ENCODE measurements at places on chromosomes 6 and 20.
A peak's percentile ranks its signal among the peaks of the same experiment; 100 is the strongest.

- no peak for DNase-seq
These were observed 111.4 kb downstream of the PTPRK start for GRCh38 chr6:128409003-128409402.

DNA sequence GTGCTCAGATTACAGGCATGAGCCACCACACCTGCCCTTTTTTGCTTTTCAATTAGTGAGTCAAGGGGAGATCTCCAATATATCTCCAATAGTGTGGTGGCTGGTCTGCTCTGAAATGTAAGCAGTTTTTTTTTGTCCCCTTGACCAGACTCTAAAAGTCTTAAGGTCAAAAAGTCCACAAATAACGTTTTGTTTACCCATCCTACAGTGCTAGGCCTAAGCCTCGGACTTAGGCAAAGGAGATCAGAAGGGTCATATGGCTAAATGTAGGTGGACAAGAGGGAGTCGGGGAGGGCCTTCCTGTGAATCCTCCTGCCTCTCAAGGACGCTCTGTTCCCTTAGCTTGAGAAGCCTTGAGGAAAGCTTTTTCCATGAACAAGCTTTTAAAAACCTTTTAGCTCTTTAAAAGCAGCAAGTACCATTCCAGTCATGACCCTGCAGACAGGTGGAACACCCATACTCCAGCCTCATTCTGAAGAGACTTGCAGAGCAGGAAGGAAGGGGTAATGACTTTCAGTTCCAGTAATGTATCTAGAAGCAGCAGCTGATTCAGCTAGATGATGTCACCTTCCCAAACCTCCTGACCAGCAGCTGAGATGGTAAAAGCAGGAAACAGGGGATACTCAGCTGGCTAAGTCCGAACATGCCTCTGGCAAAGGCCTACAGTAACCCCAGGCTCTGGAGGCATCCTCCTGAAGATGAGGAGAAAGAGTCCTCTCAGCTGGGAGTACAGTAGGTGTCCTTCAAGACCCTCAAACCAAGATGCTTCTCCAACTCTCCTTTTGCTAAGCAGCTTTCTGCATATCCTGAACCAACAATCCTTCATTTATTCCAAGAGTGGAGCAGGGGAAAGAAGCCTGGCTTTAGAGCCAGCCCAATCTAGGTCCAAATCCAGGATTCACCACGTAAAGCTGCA, 23.6 kb downstream of the BCL2L1 start:
- DNase-seq, result no peak

GRCh38 chr20:13784893-13785715, at the start of the genes ESF1 and NDUFAF5:
Gene ESF1 (minus strand): TSS chr20:13784919. CDS start chr20:13783140, 1,779 bp downstream.
Gene NDUFAF5 (plus strand): TSS chr20:13785028. CDS start chr20:13785069, 41 bp downstream.
- peak; percentile 81 for DNase-seq

DNA sequence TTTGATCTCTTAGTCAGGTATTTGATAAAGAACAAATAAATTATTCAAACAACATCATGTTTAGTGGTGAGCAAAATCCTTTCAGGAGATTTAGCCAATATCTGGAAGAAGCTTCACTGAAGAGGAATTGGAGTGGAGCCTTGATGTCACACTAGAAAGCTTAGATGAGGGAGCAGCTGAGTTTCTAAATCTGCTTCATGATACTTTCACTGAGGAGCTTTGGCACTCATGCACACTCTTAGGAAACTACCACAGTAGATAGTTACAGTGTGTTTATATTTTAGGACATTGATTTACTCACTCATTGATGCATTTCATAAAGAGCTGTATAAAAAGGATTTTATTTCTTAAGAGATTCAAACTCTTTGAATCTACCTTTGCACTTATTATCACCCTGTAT, 366.2 kb upstream of the BTBD3 start:
- DNase-seq, result no peak

GRCh38 chr20:11813106-11813890, 104.4 kb upstream of the BTBD3 start:
- DNase-seq, result no peak

DNA sequence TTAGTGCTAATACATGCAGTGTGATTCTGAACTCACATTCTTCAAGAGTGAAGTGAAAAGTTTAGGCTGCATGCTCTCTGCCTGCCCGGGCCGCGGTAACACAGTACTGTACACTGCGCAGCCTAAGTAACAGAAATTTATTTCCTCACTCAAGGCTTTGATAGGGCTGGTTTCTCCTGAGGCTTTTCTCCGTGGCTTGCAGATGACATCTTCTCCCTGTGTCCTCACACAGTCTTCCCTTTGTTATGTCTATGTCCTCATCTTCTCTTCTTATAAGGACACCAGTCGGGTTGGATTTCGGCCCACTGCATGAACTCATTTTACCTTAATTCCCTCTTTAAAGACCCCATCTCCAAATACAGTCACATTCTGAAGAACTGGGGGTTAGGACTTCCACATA, 51.1 kb upstream of the TMEM170B start:
- DNase-seq, result no peak

GRCh38 chr20:35312318-35312717, 20.1 kb upstream of the FAM83C start:
- DNase-seq, result no peak

DNA sequence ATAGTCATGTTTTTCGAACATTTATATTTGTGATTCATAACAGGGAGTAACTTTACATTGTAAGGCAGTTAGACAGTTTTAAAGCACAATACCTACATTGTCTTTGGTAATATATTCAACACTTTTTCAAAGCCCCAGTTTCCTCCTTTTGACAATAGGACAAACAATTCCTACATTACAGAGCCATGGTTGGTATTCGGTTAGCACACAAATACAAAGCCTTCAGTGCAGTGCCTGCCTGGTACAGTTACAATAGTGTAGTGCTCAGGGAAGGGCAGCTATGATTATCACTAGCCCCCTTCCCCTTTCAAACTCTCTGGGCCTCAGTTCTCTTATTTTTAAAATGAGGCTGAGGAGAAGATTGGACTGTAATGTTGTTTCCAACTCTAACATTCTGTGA, 207.8 kb downstream of the TPBG start:
- DNase-seq, result no peak

- no peak for DNase-seq
These were observed 24.0 kb downstream of the COL11A2 start for GRCh38 chr6:33168284-33168601.

- no peak for DNase-seq
These were observed 20.6 kb downstream of the EPM2A start for GRCh38 chr6:145714731-145715130.

- no peak for DNase-seq
These were observed 38.3 kb upstream of the SCML4 start for GRCh38 chr6:107862383-107862782.

GRCh38 chr6:14838133-14838583, 407.7 kb upstream of the JARID2 start:
- DNase-seq, result no peak

GRCh38 chr20:19260412-19261090, 48.1 kb downstream of the SLC24A3 start:
- DNase-seq, result no peak

- no peak for DNase-seq
These were observed 4.2 kb upstream of the NCR3 start for GRCh38 chr6:31597006-31597405.

GRCh38 chr6:101516578-101516977, 123.1 kb downstream of the GRIK2 start:
- DNase-seq, result no peak

- DNase-seq, result no peak
These were observed 75.6 kb downstream of the CDC5L start for GRCh38 chr6:44462797-44463727.

GRCh38 chr6:122622479-122622878, 12.3 kb downstream of the PKIB start:
- DNase-seq, result no peak

DNA sequence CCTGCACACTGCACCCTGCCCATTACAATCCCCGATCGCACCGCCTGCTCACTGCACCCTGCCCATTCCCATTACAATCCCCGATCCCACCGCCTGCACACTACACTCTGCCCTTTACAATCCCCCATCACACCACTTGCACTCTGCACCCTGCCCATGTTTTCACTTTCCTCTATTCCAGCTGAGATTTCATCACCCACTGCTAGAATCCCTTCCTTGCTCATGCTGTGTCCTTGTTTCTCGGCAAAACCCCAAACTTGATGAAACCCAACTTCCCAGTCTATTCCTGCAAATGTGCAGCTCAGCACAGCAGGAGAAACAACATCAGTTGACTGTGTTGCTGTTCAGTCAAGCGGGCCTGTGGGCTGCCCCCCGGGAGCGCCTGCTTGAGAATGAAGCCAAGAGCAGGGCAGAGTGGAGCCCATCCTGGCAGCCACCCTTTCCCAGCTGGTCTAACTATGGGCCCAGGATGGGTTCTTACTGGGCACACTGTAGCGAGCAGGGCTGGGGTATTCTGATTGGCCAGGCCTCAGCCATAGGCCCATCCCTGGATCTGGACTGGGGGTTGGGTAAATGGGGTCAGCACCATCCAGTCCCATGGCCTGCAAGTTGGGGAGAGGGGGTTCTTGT, 17.2 kb downstream of the MOCS3 start:
- no peak for DNase-seq

DNA sequence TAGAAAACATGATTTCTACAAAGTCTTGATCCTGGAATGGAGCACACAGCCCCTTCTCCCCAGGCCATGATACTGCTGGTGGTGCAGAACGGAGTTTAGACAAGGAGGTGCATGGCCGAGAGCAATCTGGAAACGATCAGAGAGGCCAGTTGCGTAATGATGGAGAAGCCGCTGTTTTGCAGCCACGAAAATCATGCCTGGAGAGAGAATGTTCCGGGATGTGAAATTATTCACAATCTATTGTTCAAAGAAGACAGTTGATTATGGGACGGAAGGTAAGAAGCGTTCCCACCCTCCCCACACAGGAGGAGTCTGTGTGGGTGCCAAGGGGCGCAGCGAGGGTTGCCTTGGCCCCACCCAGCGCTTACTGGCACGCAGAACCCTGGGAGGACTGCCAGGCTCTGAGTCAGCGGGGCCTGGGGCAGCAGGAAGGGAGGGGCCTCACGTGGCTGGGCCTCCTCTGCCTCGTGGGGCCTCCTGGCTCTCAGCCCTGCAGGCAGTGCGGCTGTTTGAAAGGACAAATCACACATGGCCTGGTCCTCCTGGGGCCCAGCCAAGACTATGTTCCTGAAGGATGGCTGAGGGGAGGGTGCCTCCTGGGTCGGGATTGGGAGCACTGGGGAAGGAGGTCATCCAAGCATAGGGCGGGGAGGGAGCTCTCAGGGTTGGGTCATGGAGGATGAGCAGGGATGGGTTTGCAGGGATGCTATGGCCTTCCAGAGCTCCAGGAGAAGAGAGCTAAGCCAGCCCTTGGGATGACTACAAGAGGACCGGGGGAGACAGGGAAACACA, 8.7 kb upstream of the AP5S1 start:
- peak; percentile 90 for DNase-seq

- no peak for DNase-seq
These were observed 9.2 kb downstream of the PYGB start for GRCh38 chr20:25257130-25257529.

DNA sequence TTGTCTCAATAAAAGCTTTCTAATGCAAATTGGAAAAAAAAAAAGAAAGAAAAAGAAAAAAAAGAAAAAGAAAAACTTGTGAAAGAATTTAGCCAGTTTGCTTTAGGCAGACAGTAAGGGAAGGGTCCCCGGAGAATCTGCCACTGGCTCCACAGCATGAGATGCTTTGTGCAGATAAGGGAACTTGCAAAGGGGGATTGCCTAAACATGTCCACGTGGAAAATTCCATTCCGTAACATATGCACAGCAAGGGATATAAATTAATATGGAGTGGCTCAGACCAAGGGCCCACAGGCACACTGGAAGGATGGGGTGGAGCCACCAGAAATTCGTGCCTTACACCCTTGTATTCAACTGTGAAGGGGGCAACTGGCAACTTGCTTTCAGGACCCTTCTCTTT, 45.4 kb downstream of the MKKS start:
- DNase-seq, result no peak

GRCh38 chr6:21381331-21381963, 212.1 kb upstream of the SOX4 start:
- no peak for DNase-seq

DNA sequence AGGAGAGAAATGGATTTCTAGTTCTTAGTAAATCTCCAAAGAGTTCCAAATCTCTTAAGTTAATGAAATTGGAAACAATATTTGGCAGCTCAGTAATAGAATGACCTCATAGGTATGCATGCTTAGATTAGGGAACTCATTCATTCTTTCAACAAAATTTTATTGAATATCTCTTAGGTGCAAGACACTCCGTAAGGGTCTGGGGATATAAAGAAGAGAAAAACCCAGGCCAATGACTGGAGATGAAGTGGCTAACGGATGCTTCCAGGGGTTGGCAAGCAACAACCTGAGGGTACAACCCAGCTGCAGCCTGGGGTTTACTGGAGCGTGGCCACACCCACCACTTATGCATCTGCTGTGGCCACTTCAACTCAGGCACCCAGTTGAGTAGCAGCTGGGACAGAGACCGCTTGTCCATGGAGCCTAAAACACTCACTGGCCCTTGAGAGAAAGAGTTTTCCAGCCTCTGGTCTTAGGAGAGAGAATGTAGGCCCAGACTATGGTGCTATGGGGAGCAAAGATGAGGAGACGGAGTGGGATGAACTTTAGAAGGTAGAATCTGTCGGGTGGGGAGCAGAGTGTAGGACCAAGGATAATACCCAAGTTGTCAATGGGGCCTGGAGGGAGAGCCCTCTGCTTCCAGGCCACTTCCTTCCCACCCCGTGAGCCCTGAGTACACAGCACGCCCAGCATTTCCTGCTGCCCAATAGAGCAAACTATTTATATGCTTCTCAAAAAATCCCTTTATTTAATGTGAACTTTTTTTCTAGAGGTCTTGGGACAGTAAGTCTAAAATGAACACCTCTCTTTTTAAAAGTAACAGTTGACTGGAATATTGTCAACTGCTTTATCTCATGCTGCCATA, 46.8 kb upstream of the PXDC1 start:
- no peak for DNase-seq

DNA sequence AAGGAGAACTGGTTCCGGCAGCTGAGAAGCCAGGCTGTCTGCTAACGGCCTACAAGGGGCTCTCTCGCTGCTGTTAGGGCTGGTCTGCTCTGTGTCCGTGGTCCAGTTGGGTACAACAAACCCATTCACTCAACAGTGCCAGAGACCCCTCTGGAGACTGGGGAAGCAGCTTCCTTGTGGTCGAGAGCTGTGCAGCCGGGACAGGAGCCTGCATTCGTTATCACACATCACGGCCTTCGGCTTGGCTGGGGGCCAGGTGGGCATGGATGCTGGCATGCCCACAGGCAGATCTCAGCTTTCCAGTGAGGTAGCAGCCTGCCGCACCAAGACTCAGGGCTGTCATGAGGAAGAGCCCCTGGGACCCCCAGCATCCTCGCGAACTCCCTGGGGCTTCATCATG, 124.7 kb downstream of the PREX1 start:
- no peak for DNase-seq

GRCh38 chr6:12009876-12010634, 2.1 kb upstream of the HIVEP1 start:
- DNase-seq, result no peak

GRCh38 chr6:161308075-161308655, 34.3 kb upstream of the AGPAT4 start:
- no peak for DNase-seq

GRCh38 chr6:116090251-116090650, 10.4 kb upstream of the NT5DC1 start:
- DNase-seq, result no peak

DNA sequence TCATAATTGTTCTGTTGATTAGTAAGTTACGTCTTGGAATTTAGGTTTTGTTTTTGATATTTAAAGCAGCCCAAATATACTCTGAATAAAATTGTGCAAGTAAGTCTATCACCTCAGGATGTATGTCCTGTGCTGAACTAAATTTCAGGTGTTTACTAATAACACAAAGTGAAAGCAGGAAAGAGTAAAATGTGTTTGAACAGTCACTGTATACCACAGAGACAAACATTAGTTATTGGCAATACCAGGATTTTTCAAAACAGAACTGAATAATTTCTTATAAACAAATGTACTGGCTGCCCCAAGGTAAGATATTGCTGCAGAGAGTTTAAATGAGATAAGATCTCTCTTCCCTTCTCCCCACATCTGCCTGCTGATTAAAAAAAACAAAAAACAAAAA, 404.7 kb upstream of the RUNX2 start:
- no peak for DNase-seq
